Hematopoietic multipotent progenitor cell treated with erythropoietin and hydrocortisone succinate and interleukin-3 and kit ligand, for 4 days (in vitro differentiated cells): ENCODE measurements at places on chromosomes 16 and 17.
A peak's percentile ranks its signal among the peaks of the same experiment; 100 is the strongest.

DNA sequence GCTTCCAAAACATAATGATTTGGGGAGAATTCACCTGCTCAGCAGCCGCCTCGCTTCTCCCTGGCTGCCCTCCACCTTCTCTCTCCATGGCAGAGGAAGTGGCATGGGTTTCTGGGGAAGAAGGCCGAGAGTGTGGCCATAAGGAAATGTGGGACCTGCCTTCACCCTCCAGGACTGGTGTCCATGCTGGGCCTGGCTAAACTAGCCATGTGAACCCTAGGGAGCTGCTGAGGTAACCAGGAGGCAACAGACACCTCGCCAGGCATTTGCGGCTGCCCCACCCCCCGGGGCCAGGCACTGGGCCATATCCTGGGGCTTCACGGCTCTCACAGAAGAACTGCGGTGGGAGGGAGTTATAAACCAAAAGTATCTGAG, 9.9 kb upstream of the CMTM4 start:
- DNase-seq = no peak

DNA sequence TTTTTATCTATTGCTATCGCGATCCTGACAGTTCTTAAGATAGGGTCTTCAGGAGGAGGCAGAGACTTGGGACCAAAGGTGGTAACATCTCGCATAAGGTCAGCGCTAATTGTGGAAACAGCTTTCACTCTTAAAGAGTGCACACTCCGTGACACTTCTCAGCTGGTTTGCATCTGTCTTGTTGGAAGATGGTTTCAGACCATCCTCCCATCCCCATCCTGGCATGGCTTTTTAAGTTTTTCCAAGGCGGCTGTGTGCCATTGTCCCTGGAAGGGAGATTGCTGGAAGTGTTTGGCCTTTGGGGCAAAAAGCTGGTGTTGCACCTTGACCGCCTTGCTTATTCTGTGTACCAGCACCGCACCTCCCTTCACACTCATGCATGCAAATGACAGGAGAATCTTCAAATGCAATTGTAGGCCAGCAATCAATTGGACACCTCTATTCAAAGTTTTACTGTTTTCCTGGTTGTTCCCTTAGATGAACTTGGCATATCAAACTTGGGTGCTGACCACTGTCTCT, 1.5 kb downstream of the SOCS7 start:
- no peak for DNase-seq

GRCh38 chr17:660453-660852, 54.2 kb downstream of the VPS53 start:
- no peak for DNase-seq

DNA sequence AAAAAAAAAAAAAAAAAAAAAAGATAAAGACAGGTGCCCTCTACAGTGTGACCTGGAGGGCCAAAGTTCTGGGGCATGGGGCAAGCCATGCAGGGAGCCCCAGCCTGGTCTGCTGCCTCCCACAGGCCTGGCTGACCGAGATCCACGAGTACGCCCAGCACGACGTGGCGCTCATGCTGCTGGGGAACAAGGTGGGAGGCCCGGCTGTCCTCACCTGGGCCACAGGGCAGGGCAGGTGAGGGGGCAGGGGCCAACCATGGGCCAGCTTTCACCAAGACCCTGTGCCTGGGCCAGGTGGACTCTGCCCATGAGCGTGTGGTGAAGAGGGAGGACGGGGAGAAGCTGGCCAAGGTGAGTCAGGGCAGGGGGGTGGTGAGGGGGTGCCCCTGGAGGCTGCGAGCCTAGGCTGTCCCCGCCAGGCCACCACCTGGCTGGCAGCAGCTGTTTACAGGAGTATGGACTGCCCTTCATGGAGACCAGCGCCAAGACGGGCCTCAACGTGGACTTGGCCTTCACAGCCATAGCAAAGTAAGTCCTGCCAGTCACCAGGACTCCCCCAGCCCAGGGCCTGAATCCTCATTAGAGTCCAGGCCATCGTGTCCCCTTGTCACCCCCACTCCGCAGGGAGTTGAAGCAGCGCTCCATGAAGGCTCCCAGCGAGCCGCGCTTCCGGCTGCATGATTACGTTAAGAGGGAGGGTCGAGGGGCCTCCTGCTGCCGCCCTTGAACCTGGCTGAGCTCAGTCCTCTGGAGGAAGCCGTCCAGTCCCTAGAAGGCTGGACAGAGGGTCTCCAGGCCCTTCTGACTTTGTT, 2.7 kb upstream of the TRAF7 start:
- DNase-seq = peak; percentile 53

DNA sequence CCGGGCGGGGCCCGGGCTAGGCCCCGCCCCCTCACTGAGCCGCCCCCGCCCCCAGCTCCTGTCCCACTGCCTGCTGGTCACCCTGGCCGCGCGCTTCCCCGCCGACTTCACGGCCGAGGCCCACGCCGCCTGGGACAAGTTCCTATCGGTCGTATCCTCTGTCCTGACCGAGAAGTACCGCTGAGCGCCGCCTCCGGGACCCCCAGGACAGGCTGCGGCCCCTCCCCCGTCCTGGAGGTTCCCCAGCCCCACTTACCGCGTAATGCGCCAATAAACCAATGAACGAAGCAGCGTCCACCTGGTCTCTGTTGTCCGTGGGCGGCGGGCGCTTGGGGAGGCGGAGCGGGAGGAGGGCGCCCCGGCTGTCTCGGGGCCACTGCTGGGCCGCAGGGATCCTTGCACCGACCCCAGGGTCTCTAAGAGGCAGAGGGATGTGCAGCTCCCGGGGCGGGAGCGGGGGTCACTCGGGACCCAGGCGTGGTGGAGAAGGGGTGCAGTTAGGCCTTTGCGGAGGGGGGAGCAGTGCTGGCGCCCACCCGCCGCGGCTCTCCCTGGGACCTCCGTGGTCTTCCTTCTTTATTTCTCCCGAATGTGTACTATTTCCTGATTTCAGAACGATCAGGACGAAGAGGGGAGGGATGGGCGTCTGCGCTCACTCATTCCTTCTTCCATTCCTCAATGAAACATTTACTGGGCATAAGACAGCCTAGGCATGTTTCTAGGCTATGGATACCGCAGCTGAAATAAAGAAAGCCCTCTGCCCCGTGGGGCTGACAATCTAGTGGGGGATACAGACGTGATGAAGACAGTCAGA, 2.0 kb downstream of the HBZ start:
- DNase-seq = peak; percentile 37

DNA sequence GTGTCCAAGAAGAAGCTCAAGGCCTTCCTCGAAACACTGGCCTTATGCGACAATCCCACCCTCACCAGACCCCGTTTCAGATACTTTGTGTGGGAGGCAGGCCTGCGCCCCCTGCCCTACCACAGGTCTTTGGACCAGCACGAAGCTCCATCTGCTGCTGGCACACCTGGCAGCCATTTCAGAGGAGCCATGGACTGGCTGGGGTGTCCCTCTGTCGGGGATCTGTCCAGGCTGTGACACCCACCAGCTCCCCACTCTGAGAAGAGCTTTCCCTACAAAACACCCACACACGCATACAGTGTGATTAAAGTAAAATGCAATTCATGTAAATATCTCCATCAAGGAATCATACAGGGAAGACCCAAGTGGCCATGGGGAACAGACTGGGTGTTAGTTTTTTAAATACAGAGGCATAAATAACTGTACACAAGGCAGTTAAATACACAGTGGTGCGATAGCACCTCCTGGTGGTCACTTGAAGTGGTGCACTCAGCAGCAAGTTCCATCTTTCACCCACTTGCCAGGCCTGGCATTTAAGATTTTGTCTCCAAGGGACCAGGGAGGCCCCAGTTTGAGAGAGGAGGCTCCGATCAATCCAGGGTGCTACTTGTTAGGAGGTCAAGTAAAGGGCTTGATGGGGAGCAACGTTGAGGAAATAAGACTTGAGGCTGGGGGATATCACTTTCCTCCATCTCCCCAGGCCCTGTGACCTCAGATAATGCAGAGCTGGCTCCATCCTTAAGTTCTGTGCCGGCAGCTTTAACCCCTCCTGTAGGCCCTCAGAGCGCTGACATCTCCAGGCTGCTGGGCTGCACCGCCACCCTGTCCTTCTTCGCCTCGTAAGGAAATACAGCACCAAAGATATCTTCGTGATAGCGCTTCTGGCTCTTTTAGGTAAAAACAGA, 43.6 kb downstream of the NOS2 start:
- DNase-seq = peak; percentile 79

- no peak for DNase-seq
These were observed 3.9 kb upstream of the KRTAP4-3 start for GRCh38 chr17:41171886-41172285.

GRCh38 chr17:4520894-4521600, 22.4 kb downstream of the SPNS2 start:
- DNase-seq = no peak

GRCh38 chr17:78223061-78223460, 8.4 kb upstream of the TMEM235 start:
- no peak for DNase-seq

DNA sequence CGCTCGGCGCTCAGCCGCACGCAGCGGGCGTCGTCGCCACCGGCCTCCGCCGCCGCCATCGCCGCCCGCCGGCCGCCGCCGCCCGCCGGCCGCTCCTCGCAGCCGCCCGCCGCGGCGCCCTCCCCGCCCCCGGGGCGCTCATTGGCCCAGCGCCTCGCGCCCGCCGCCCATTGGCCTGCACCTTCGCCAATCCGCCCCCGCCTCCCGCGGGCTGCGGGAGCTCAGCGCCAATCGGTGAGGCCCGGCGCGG, at the start of gene PGP:
Gene PGP, minus strand, starts transcription at position 122 of the 250 bp plus-strand sequence. Its CDS starts 63 bp downstream, at position 59.
- no peak for DNase-seq

- DNase-seq = peak; percentile 96
These were observed at the start of gene DPH1 for GRCh38 chr17:2029911-2030778. Gene DPH1, plus strand, starts transcription at chr17:2030153. Its CDS starts 17 bp downstream, at chr17:2030170.

DNA sequence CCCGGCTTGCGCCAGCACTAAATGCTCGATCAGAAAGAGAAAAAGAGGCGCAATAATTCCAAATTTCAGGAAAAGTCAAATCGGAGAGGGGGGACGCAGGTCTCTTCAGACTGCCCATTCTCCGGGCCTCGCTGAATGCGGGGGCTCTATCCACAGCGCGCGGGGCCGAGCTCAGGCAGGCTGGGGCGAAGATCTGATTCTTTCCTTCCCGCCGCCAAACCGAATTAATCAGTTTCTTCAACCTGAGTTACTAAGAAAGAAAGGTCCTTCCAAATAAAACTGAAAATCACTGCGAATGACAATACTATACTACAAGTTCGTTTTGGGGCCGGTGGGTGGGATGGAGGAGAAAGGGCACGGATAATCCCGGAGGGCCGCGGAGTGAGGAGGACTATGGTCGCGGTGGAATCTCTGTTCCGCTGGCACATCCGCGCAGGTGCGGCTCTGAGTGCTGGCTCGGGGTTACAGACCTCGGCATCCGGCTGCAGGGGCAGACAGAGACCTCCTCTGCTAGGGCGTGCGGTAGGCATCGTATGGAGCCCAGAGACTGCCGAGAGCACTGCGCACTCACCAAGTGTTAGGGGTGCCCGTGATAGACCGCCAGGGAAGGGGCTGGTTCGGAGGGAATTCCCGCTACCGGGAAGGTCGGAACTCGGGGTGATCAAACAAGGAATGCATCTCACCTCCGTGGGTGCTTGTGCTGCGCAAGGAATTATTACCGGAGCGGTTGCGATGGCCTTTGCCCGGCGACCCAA, 4.0 kb upstream of the DLX4 start:
- no peak for DNase-seq

DNA sequence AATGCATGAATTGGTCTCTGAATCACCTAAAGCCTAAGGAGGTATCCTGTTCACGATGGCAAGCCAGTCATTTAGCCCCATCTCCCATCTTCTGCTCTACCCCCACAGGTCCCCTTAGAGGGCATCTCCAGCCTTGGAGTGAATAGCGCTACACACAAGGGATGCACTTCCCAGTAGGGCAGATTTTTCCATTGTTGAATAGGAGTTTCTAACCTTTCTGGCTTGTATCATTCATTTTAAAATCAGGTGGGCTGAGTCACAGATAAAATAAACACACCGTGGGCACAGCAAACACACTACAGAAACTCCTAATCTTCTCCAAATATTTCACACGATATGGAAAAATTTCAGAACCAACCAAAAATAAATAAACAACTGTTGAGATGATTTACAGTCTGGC, 201.2 kb upstream of the NOG start:
- DNase-seq = no peak

GRCh38 chr16:53358884-53359283, 75.4 kb upstream of the RBL2 start:
- DNase-seq = no peak

- DNase-seq = no peak
These were observed 180.4 kb downstream of the IRF8 start for GRCh38 chr16:86079255-86079885.

DNA sequence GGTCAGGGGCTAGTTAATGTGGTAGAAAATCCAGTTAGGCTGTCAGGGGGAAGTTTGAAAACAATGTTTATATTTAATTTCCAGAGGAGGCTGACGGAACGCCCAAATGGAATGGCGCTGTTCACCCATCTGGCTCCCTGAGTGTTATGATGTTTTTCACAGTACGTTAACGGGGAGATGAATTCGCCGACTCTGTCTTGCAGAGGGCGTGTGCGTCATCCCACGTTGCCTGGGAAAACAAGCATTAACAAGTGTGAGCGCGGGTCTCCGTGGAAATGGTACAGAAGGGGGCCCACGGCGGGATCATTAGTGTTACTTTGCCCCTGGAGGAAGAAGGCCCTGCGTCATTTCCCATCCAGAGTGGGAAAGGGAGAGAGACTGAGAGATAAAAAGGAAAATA, 29.6 kb downstream of the RGS9 start:
- no peak for DNase-seq

DNA sequence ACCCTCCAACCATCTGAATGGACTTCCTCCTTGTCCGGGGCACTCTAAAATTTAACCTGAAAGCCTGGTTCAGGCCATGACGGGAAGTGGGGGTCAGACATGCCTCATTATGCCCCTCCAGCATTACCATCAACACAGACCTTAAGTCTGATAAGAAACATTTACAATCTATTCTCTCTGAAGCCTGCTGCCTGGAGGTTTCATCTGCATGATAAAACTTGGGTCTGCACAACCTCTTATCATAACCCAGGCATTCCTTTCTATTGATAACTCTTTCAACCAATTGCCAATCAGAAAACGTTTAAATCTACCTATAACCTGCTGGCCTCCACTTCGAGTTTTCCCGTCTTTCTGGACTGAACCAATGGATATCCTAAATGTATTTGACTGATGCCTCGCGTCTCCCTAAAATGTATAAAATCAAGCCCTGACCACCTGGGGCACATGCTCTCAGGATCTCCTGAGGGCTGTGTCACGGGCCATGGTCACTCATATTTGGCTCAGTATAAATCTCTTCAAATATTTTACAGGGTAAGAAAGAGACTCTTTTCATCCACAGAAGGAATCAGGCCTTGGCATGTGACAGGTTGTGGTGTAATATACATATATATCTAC, 45.6 kb downstream of the LYRM1 start:
- peak; percentile 19 for DNase-seq

DNA sequence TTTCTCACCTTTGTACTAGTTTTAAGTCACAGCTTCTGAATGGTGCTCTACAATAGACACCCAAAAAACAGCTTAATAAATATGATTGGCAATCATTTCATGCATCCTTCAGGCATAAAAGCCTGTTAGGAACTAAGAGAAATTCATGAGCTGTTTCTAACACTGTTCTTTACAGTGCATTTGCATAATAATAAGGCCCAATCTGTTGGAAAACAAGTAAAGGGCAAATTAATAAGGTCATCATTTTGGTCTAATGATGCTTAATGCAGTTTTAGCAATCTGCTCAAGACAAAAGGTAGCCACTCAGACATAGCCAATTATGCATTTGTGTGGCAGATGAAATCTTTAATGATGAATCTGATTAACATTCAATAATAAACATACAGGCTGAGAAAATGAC, 55.5 kb upstream of the NACA2 start:
- no peak for DNase-seq
